Stimulated activated CD8-positive, alpha-beta memory T cell treated with anti-CD3 and anti-CD28 coated beads, Interleukin-7, amount 100 ng/mL, for 24 hours (primary cell): ENCODE measurements at places on chromosomes 12 and 14.

DNA sequence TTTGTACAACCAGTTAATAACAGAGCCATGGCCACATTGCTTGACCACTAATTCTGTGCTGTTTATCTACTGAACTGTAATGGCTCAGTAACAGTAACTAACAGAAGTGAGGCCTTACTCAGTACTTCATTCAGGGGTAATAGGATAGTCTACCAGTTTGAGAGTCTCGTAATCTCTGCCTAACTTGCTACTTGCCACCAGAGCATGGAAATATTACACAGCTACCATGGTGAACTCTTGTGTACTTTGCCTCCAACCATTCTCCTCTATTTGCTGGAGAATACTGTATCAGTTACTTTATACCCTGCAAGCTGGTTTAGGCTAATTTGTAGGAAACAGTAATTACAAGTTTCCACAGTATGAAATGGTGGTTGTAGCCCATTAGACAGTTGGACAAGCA is 10.6 kb downstream of the SCFD1 start:
- DNase-seq = no peak

DNA sequence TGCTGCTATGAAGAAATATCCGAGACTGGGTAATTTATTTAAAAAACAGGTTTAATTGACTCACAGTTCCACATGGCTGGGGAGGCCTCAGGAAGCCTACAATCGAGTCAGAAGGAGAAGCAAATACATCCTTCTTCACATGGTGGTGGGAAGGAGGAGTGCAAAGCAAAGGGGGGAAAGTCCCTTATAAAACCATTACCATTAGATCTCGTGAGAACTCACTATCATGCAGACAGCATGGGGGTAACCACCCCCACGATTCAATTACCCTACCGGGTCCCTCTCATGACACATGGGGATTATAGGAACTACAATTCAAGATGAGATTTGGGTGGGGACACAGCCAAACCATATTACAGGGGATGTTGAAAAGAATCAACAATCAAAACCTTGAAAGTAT is 74.9 kb downstream of the PPM1H start:
- no peak for DNase-seq

GRCh38 chr14:104031384-104031783 is 54.1 kb upstream of the ASPG start:
- DNase-seq = no peak

DNA sequence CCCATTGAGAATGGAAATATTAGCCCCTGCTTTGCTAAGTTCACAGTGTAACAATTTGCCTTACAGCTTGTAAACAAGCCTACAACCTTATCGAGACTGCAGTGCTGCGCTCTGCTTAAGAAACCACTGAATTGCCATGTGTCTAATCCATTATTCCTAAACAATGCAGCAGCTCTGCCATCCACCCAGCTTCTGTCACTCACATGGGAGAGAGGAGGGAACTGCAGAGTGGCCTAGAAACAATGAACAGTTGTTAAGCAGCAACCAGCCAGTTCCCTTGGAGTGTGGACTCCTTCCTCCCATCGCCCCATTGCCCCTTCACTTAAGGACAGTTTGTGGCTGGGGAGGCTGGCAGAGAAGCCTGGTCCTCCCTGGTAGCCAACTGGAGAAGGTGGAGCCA is 42.9 kb downstream of the TESPA1 start:
- no peak for DNase-seq

- no peak for DNase-seq
These were observed 123.2 kb downstream of the LMO3 start for GRCh38 chr12:16482726-16483125.

DNA sequence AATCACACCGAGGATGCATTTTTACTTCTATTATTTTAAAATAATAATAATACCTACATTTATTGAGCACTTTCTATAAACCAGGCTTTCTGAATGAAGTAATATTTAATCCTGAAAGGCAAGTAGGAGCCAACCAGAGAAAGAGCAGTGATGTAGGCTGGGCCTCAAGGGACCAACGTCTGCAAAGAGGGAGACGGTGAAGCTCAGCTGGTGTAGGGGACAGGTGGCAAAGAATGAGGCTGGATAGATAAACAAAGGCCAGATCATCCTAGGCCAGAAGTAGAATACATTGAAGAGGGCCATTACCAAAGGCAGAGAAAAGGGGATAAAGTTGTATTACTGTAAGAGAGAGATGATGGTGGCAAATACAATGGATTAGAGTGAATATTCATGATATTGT is 810 bp upstream of the TMBIM4 start:
- DNase-seq = no peak

GRCh38 chr14:104689109-104689880 is at the start of gene INF2:
INF2 (plus strand) TSS chr14:104689618; CDS start chr14:104701366, 11,748 bp downstream.
- no peak for DNase-seq

DNA sequence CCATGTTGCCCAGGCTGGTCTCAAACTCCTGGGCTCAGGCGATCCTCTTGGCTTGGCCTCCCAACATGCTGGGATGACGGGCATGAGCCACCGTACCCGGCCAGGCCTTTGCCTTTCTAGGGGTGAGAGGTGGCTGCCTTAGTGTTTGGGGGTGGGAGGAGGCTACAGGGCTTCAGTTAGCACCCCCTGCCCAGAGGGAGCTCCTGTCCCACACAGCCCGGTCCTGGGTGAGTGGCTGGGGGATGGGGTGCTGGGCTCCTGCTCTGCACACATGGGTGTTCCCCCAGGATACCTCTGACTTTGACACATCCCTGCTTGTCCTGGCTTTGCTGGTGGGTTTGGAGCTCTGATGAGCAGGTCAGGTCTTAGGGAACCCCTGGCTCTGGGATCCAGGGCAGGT is 9.9 kb downstream of the ULK1 start:
- no peak for DNase-seq

GRCh38 chr14:90355540-90356518 is 24.1 kb upstream of the NRDE2 start:
- DNase-seq = no peak

- no peak for DNase-seq
These were observed 55.4 kb downstream of the OTX2 start for GRCh38 chr14:56754921-56755320.

DNA sequence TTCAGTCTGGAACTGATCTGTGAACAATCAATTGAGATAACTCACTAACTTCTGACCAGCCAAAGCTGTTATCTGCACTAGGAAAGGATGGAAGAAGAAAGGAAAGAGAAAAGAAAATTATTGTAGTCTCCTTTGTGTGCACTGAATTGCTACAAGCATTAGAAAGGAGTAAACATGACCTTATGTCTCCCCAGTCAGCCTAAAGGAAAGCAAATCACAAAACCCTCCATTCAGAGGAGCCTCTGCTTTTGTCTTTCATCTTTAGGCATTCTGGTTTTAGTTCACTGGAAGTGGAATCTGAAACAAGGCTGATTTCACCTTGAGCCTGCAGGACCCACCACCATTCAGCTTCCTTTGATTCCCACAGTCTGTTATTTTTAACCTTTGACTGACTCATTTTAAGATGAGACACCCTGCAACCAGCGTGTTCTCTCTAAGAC is 26.0 kb downstream of the TBX3 start:
- no peak for DNase-seq

GRCh38 chr12:65106948-65107347 is 14.2 kb downstream of the WIF1 start:
- DNase-seq = no peak

GRCh38 chr14:81309511-81309910 is 88.8 kb upstream of the GTF2A1 start:
- no peak for DNase-seq

- DNase-seq = no peak
These were observed 457.7 kb upstream of the TMEM132C start for GRCh38 chr12:127809275-127809674.

GRCh38 chr12:106791531-106791930 is 17.0 kb downstream of the RIC8B start:
- no peak for DNase-seq

- no peak for DNase-seq
These were observed 84.8 kb downstream of the RBM19 start for GRCh38 chr12:113880988-113881962.

DNA sequence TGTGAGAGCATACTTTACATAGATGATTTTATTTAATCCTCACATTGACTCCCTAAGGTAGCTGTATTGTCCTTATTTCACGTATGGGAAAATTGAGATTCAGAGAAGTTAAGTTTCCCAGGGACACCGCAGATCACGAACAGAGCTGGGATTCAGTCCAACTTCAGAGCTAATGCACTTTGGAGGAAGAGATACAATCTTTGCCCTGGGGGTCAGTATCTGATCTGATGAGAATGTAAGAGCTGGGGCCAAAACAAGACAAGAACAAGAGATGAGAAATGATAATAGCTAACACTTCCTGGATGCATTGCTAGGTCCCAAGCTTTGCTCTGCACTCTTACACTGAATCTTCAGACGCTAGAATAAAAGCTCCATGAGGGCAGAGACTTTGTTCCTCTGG is 6.0 kb upstream of the CSAD start:
- no peak for DNase-seq
